ENCODE measurements at places on chromosomes 1 and 21.

- DNase-seq = no peak
Observed at GRCh38 chr1:74716822-74717221, 16.0 kb downstream of the CRYZ start.

- no peak for DNase-seq
Observed at GRCh38 chr21:29145852-29146453, 15.5 kb downstream of the MAP3K7CL start.

GRCh38 chr1:153687346-153688125 lies 9.0 kb downstream of the NPR1 start:
- no peak for DNase-seq

- peak; percentile 8 for DNase-seq
Observed at GRCh38 chr21:45322231-45322959, 34.7 kb upstream of the POFUT2 start.

GRCh38 chr1:77994117-77994705 lies 10.5 kb upstream of the DNAJB4 start:
- DNase-seq = no peak

GRCh38 chr21:17467392-17467791 lies 45.5 kb upstream of the CXADR start:
- no peak for DNase-seq

DNA sequence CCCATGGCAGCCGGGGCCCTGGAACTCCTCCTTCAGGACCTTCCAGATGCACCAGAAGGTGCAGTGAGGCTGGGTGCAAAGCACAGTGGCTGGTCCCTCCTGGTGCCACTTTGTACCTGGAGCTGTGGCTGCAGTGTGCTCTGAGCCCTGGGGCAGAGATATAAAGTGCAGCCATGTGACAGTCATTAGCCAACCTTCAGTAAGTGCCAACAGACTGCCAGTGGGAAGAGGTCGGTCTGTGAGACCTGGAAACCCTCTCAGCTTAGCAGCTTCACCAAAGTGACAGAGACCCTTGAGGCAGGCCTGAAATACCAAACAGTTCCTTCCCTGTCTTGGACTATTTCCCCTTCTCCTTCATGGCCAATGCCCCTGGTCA lies 26.7 kb upstream of the NGF start:
- DNase-seq = no peak

GRCh38 chr21:38506661-38507281 lies 8.5 kb upstream of the ERG start:
- no peak for DNase-seq

All from CD4-positive, alpha-beta T cell treated with Interleukin-10 for 1 hour (primary cell).